ENCODE measurements at places on chromosomes 7 and 10. TPM values are rescaled to one million over a fixed set of nuclear protein-coding genes. Genes with fewer than 3 reads are reported as not detected.
A peak's percentile ranks its signal among the peaks of the same experiment; 100 is the strongest.

The LIPJ gene
- not detected for total RNA-seq

The AKR1C3 gene
- 0.50 TPM for total RNA-seq

The GHRHR gene
- total RNA-seq: not detected

The SEMA3C gene
- total RNA-seq: 58.3 TPM

DNA sequence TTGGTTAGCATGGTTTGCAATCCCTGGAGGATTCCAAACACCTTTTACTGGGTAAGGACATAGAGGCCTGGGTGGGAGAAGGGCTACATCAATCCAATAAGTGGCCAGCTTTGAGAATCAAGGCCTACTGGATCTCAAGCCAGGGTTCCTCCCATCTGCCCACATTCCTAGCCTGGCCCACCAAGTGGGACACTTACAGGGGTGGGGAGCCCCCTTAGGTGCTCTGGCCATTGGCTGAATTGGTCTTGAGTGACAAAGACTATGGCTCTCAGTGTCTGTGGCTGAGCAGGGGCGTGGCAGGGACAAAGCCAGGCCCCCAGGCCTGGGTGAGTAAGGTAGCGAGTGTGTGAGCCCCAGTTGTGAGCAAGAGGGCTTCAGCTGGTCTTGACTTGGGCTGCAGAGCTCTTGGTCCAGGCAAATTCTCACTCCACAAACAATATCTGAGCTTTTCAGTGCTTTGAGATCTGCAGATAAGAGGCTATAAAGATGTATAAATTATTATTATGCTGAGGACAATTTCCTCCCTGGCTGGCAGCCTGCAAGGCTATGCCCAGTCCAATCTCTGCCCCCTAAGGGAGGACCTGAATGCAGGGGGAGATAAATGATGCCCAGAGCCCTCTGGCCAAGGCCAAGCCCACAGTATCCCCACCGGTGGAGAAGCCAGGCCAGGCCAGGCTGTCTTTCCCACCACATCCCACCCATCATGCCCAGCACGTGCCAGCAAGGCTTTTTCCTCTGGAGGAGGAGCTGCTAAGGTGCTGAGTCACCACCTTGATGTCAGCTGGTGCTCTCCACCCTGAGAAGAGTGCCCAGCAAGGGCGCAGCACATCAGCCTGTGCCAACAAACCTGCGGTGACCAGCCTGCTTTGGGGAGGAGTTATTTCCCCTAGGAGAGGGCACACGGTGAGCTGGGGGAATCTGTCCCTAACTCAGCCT, 80.7 kb upstream of the DUSP5 start:
- H3K27me3 ChIP-seq: no peaks in the 10 kb centered on the region
- H3K4me1 ChIP-seq: peaks cover 80% of the 10 kb centered on the region
- H3K36me3 ChIP-seq: no peaks in the 10 kb centered on the region
- H3K4me3 ChIP-seq: no peak overlapping the region

DNA sequence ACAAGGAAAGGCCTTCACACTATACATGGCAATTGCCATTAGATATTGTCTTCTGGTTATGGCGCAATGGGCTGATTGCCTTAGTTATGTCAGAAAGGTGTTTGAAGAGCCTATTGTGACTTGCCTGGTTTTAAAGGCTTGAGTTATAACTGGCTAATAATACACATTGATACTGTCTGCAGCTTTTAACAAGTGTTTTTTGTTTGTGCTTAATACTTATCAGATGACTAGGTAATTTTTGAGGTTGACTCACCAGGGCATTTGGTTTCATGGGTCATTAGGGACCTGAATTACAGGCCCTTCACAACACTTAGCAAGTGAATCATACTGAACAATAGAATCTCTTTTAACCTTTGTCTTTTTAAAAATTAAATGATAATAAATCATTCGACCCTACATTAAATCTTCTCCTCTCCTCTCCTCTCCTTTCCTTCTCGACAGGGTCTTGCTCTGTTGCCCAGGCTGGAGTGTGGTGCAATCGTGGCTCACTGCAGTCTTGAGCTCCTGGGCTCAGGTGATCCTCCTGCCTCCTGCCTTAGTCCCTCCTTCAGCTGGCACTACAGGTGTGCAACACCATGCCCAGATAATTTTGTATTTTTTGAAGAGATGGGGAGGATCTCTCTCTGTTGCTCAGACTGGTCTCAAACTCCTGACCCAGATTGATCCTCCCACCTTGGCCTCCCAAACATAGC, 196.3 kb downstream of the JCAD start:
- no peak overlapping the region for H3K27ac ChIP-seq
- no peak overlapping the region for H3K4me3 ChIP-seq
- peak; percentile 50 for DNase-seq
- H3K4me1 ChIP-seq: peaks cover 40% of the 10 kb centered on the region
- peaks cover 44% of the 10 kb centered on the region for H3K27me3 ChIP-seq
- no peaks in the 10 kb centered on the region for H3K36me3 ChIP-seq

GRCh38 chr7:7808156-7808555, 89.7 kb upstream of the RPA3 start:
- no peak overlapping the region for H3K4me3 ChIP-seq
- peaks cover 11% of the 10 kb centered on the region for H3K4me1 ChIP-seq
- no peaks in the 10 kb centered on the region for H3K27me3 ChIP-seq
- H3K27ac ChIP-seq: no peak overlapping the region
- no peaks in the 10 kb centered on the region for H3K36me3 ChIP-seq
- peak; percentile 17 for DNase-seq

DNA sequence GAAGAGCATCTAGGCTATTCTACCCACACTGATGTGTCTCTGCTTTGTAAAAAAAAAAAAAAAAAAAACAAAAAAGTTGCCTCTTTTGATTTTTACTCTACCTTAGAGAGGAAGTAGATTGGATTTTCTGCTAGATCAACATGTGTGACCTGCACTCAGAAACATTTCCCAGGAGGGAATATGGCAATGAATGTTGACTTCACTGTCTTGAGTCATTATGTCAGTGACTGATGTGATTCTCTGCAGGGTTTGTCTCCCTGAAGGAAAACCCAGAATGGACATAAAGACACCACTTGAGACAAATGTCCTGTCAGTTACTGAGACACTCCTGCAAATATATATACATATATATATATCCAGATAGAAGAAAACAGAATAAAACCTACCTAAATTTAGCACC, 370.3 kb downstream of the BMPER start:
- H3K36me3 ChIP-seq: no peaks in the 10 kb centered on the region
- no peak overlapping the region for H3K27ac ChIP-seq
- no peak for DNase-seq
- no peak overlapping the region for H3K4me3 ChIP-seq
- H3K4me1 ChIP-seq: peaks cover 21% of the 10 kb centered on the region
- no peaks in the 10 kb centered on the region for H3K27me3 ChIP-seq

DNA sequence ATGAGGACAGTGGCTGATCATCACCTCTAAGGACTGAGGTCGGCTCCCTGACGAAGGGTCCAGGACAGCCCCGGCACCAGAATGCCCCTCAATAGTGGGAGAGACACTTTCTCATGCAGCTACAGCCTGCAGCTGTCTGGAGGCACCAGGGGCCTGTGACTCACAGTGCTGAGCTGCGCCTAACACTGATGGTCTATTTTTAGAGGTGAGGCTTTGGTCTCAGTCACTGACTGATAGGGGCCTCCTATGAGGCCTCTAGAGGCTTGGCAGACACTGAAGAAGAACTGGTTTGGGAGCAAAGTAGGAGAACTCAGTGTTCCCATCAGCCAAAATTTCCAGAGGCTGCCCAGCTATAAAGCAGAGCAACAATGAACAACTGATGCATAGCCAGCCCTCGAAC, 130.1 kb downstream of the COBL start:
- no peak overlapping the region for H3K27ac ChIP-seq
- no peaks in the 10 kb centered on the region for H3K36me3 ChIP-seq
- H3K4me1 ChIP-seq: no peaks in the 10 kb centered on the region

DNA sequence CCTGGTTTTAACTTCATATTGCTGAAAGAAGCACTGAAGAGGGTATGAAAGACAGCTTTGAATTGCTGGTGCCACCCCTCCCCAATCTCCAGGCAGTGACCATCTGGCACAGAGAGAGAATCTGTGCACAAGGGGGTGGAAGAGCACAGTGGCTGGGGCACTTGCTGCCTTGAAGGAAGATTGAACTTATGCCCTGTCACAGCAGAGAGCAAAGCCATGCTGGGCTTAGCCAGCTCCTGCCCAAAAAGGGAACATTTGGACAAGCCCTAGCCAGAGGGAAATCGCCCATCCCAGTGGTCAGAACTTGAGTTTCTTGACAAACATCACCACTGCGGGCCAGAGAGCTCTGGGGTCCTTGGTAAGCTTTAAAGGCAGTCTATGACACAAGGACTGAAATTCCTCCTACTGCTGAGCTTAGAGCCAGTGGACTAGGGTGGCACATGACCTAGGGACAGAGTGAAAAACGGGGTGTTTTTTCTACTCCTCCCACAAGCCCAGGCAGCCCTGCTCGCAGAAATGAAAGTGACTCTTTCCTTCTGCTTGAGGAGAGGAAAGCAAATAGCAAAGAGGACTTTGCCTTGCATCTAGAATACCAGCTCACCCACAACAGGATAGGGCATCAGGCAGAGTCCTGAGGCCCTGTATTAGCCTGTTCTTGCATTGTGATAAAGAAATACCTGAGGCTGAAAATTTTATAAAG, 257.2 kb downstream of the CTNNA3 start:
- no peak overlapping the region for H3K27ac ChIP-seq
- no peaks in the 10 kb centered on the region for H3K27me3 ChIP-seq
- H3K4me1 ChIP-seq: no peaks in the 10 kb centered on the region
- H3K4me3 ChIP-seq: no peak overlapping the region

GRCh38 chr10:131702531-131703356, 198.1 kb upstream of the PPP2R2D start:
- H3K36me3 ChIP-seq: peaks cover 15% of the 10 kb centered on the region
- H3K4me3 ChIP-seq: no peak overlapping the region
- no peak for DNase-seq
- H3K27me3 ChIP-seq: no peaks in the 10 kb centered on the region

- peaks cover 38% of the 10 kb centered on the region for H3K4me1 ChIP-seq
- peak overlapping the region; percentile 98 for H3K27ac ChIP-seq
- H3K27me3 ChIP-seq: no peaks in the 10 kb centered on the region
- H3K36me3 ChIP-seq: peaks cover 46% of the 10 kb centered on the region
- H3K4me3 ChIP-seq: peak overlapping the region; percentile 98
Observed at GRCh38 chr7:99409192-99409572, 413 bp downstream of the BUD31 start.

DNA sequence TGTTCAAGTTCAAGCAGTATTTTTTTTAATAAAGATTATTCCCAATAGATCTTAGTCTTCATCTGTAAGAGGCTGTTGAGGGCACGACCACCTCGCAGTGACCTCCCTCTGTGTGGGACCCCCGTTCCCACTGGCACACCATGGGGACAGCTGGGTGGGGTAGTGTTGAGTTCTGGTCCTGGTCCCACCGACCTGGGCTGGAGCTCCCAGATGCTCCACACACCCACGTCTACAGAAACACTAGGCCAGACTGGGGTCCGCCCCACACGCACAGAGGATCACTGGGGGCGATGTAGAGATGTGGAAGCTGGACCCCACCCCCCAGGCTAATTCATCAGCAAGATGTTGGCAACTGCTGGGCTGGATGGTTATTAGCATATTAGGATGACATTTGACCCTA, 623.6 kb downstream of the PTPRN2 start:
- DNase-seq: no peak
- peaks cover 4% of the 10 kb centered on the region for H3K36me3 ChIP-seq
- no peak overlapping the region for H3K4me3 ChIP-seq
- no peak overlapping the region for H3K27ac ChIP-seq
- H3K4me1 ChIP-seq: no peaks in the 10 kb centered on the region
- peaks cover 1% of the 10 kb centered on the region for H3K27me3 ChIP-seq

GRCh38 chr7:74606101-74606908, 51.2 kb upstream of the GTF2I start:
- no peak for DNase-seq
- H3K27me3 ChIP-seq: peaks cover 5% of the 10 kb centered on the region
- H3K27ac ChIP-seq: peak overlapping the region; percentile 62
- peak overlapping the region; percentile 68 for H3K4me3 ChIP-seq
- H3K4me1 ChIP-seq: peaks cover 38% of the 10 kb centered on the region

GRCh38 chr10:89250865-89251408, 638 bp downstream of the LIPA start:
- H3K36me3 ChIP-seq: peaks cover 13% of the 10 kb centered on the region
- no peaks in the 10 kb centered on the region for H3K27me3 ChIP-seq
- peak overlapping the region; percentile 95 for H3K4me3 ChIP-seq
- DNase-seq: no peak
- H3K27ac ChIP-seq: peak overlapping the region; percentile 67

DNA sequence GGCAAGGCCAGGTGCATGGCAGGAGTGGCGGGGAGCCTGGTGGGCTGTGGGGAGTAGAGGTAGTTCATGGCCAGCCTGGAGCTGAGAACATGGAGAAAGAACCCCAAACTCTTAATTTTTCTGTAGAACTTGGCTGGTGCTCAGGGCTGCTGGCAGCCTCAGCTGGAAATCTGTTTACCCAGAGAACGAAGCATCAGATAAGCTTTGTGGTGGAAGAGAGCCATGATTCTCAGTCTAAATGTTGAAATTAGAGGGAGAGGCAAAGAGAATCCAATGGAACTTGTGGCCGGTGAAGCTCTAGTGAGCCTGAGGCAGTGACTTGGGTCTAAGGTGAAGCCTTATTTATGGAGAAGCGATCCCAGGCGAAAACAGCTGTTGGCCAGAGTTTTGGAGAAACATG, 126.4 kb downstream of the CCDC3 start:
- no peak overlapping the region for H3K27ac ChIP-seq
- no peak overlapping the region for H3K4me3 ChIP-seq
- H3K36me3 ChIP-seq: no peaks in the 10 kb centered on the region

DNA sequence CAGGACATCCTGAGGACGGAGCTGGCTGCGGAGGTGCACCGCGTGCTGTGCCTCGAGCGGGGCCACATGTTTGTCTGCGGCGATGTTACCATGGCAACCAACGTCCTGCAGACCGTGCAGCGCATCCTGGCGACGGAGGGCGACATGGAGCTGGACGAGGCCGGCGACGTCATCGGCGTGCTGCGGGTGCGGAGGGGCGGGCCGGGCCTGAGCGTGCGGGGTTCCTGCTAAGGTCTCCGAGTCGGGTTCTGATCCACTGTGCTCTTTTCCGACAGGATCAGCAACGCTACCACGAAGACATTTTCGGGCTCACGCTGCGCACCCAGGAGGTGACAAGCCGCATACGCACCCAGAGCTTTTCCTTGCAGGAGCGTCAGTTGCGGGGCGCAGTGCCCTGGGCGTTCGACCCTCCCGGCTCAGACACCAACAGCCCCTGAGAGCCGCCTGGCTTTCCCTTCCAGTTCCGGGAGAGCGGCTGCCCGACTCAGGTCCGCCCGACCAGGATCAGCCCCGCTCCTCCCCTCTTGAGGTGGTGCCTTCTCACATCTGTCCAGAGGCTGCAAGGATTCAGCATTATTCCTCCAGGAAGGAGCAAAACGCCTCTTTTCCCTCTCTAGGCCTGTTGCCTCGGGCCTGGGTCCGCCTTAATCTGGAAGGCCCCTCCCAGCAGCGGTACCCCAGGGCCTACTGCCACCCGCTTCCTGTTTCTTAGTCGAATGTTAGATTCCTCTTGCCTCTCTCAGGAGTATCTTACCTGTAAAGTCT, 10.4 kb downstream of the ATG9B start:
- H3K27me3 ChIP-seq: peaks cover 26% of the 10 kb centered on the region
